ENCODE measurements at places on chromosomes 3 and 15. TPM values are rescaled to one million over a fixed set of nuclear protein-coding genes. Genes with fewer than 3 reads are reported as not detected.

DNA sequence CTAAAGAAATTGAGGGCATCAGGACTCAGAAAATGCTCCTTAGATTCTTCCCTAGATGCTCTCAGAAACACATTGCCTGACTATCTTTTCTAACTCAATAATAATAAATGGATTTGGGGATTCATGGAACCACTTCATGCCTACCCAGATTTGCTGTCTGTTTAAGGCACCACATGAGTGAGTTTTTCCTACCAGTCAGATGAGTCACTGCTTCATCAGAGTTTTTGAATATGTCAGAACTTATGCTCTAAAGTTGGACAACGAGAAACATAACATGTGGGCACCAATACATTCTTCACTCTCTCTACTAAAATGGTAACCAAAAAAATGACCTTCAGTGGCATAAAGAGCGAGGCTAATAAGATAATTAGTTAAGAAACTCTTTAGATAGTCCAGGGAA is 1135.1 kb downstream of the TUSC7 start:
- DNase-seq, result no peak

The GHRL gene
- polyA plus RNA-seq, result 3.1 TPM

GRCh38 chr3:44412365-44412764 is 65.1 kb downstream of the ZNF445 start:
- no peak for DNase-seq

GRCh38 chr3:190534386-190534785 is 20.5 kb downstream of the IL1RAP start:
- no peak for DNase-seq

DNA sequence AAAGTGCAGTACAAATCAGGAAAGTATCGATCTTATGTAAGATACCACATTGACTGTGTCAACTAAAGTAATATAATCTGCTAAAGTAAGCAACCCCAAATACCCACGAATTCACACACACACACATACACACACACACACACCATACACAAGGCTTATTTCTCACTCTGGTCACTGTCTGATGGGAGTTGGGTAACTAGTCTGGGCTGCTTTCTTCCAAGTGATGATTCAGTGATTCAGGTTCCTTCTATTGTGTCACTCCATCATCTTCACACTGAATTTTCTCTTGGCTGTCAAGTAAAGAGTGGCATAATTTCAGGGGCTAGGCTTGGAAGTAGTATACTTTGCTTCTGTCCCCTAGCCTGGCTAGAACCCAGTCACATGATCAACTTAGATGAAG is 104.8 kb upstream of the CCDC54 start:
- no peak for DNase-seq

DNA sequence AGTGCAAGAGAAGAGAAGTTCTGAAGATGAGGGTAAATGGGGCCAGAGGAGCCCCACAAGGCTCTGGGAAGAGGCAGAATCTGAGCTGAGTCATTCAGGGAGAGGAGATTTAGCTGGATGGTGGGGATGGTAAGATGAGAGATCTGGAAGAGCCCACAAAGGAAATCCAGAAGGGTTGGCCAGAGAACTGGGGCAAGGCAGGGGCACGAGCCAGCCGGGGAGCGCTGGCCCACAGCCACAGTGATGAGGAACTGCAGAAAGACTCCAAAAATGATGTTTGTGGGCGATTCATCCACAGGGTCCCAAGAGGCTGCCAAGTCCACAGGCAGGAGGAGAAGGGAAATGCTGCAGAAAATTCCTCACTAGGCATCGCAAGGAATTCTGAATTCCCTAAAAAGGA is 75.9 kb upstream of the ATP2B2 start:
- no peak for DNase-seq

- DNase-seq, result no peak
These were observed 985 bp downstream of the LCMT2 start for GRCh38 chr15:43329217-43329959.

The PPP4R2 gene
- polyA plus RNA-seq, result 75.4 TPM

DNA sequence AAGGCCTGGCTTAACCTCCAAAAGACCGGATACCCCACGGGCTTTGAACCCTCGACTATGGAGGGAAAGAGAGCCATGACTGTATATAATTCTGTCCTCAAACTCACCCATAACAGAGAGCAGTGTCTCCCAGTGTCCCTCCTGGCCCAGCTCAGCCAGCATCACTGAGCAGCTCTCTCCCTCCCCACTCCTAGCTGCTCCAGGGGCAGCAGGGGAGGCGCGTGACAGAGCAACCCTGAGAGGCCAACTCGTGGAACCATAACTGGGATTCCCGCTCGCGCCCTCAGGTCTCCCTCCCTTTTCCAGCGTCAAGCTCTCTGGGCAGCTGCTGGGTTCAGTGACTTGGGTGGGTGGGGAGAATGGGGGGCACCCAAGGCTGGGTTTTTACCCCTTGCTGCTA is 561 bp upstream of the CPLX3 start:
- DNase-seq, result no peak

The GOLGA8Q gene
- 1.5 TPM for polyA plus RNA-seq

DNA sequence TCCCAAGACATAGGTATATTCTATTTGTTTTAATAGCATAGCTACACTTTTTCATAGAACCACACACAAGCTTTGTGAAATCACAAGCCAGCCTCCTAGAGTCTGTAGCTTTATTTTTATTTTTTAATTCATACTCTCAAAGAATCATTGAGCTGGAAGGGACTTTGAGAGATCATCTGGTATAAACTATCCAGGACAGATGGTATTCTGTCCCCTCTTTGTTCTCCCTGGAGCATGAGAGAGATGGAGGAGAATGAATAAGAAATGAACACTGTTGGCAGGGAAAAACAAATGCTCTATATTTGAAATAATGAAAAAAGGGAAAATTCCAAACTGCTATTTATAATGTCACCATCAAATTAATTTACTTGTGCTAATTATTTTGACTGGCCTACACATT is 338.7 kb upstream of the IL12A start:
- DNase-seq, result no peak

The CFAP161 gene
- 0.53 TPM for polyA plus RNA-seq

The SCN11A gene
- 0.90 TPM for polyA plus RNA-seq

GRCh38 chr15:31079519-31079918 is 22.0 kb downstream of the TRPM1 start:
- DNase-seq, result no peak

DNA sequence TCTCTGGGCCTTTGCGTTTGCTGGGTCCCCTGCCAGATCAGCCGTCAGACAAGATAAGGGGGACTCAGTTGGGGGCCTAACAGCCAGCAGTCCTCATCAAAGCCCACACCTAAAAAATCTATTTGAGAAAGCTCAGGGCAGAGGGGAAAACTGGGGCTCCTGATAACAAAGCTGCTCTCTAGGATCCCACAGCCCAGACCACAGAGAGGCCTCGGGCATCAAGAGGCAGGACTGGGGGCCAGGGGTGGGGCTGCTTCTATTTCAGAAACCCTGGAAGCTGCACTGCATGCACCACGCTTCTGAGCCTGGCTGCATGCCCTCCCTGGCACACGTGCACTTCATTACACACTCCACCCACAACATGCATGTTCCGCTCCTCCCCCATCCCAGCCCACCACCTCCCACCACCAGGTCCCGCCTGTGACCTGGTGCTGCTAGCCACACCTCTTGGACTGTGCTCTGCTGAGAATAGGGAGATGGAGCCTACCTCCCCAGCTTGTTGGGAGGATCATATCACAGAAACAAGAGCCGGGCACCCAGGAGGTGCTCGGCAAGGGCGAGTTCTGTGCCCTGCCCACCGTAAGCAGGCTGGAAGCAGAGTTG is 26.6 kb downstream of the FBLN2 start:
- no peak for DNase-seq

The EIF4A2 gene
- 807 TPM for polyA plus RNA-seq

GRCh38 chr15:62506217-62506805 is 341.2 kb upstream of the C2CD4B start:
- no peak for DNase-seq

DNA sequence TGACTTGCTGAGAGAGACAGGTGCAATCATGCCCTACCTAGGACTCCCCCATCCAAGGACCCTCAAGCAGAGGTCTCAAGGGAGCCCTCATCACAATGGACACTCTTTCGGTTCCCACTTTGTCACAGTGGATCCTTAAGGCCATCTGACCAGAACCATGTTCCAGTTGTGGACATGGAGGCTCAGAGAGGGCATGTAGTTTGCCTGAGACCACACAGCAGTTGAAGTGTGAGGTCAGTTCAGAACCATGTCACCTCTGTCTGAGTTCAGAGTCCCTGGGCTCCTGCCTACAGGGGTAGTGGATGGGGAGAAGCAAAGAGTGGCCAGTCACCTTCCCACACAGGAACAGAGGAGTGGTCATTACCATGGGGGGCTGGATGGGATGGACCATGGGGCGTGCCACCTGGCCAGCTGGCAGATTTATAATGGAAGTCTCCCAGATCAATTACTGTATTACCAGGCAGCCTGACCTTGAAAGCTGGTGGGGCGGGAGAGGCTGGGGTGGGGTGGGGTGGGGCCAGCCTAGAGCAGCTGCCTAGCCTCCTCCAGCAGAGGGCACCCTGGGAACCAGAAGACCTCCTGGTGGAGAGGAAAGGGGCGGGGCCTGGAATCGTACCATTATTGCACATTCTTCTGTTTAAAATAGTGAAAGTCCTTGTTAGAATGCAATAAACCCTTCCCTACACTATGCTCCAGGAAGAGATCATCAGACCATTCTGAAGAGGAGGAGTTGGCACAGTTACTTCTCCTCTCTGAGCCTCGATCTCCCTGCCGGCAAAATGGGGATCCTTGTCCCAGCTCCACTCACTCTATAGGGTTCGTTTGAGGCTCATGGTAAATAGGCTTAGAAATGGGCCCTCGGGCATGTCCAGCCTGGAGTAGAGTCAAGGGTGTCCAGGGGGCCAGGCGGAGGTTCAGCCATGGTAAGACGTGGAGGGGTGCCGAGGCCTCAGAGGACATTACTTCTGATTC is 26.9 kb upstream of the LINGO1 start:
- no peak for DNase-seq

DNA sequence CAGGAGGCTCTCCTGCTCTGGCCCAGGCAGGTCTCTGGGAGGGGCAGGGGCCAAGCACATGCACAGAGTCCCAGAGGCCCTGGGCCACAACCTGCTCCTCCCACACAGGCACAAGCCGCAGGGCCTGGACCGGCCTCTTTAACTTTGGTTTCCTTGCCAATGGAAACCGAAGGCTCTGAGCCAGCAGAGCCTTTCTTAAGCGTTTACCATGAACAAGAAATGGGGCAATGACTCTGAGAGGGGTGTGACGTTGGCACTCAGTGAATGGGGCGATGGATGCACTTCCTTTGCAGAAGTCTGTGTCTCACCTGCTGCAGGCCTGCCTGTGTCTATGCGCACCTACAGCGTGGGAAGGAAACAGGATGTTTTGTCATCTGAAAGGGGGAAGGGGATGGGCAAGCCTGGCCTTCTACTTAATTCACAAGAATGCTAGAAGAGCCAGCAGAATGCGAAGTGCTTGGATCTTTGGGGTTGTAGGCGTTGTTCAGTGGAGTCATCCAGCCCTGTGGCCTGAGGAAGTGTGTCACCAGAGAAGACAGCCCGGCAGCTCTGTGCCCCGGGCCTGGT is 41.8 kb downstream of the IFT122 start:
- DNase-seq, result no peak

The POLR2M gene
- polyA plus RNA-seq, result 115 TPM

The NRROS gene
- polyA plus RNA-seq, result 3.7 TPM

DNA sequence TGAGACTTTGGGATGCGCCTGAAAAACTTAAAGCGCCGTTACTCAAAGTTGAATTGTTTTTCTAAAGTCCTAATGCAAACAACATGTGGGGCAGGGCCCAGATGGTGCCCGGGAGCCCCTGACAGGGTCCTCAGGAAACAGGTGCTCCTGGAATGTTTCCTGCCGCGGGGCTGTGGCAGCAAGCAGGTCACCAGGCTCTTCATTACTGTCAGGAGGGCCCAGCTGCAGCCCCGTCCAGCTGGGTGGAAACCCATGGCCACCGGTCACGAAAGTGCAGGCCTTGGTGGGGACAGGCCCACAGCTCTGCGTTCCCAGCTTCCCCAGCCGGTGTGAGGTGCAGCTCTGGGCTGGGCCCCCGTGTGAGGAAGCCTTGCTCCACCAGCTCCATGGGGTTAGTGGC is 63.9 kb upstream of the GATA2 start:
- no peak for DNase-seq

The RHOV gene
- polyA plus RNA-seq, result 2.6 TPM

DNA sequence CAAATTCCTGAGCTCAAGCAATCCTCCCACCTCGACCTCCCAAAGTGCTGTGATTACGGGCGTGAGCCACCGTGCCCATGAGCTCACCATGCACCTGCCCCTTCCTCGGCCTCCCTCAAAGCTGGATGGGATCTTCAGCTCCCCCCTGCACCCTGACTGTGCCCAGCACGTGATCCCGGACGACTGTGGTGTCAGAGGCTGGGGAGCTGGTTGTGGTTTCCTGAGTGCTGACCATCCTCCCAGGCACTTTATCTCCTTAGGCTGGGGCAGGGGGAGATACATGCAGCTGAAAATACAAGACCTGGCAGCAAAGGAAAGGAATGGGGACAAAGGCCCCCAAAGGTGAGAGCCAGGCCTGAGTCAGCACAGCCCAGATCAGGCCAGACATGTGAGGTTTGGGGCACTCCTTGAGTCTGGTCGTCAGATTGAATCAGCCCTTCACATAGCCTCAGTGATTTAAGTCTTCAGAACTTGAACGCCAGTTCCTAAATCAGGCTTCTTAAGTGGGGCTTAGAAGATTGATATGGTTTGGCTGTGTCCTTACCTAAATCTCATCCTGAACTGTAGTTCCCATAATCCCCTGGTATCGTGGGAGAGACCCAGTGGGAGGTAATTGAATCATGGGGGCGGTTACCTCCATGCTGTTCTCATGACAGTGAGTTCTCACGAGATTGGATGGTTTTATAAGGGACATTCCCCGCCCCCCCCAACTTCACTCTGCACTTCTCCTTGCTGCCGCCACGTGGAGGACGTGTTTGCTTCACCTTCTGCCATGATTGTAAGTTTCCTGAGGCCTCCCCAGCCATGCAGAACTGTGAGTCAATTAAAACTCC is 35.8 kb downstream of the PRKCD start:
- DNase-seq, result no peak

- peak; percentile 41 for DNase-seq
These were observed 50.0 kb upstream of the TBC1D23 start for GRCh38 chr3:100210772-100211135.

DNA sequence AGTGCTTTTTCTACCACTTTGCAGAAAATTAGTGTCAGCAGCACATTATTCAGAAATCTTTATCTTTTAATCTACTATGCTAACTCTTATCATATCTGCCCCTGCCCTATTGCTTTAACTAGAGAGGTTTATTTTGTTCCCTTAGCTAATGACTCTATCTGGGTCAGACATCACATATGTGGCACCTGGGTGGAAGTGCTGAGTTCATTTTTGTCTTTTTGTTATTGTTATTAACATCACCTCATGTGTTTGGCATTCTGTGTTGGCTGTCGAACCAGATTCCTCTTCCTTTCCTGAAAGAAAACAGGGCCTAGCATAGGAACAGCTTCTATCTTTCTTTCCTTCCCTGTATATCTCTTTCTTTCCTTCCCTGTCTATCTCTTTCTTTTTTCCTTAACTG is 100.7 kb downstream of the RBMS3 start:
- no peak for DNase-seq

The SI gene
- not detected for polyA plus RNA-seq

- DNase-seq, result no peak
These were observed 35.7 kb downstream of the TRPM1 start for GRCh38 chr15:31065824-31066223.

The LRRC49 gene
- 20.6 TPM for polyA plus RNA-seq

GRCh38 chr15:32887090-32887489 is 169.3 kb downstream of the GREM1 start:
- DNase-seq, result no peak

GRCh38 chr3:40124918-40125317 is 184.6 kb upstream of the EIF1B start:
- no peak for DNase-seq

The PLSCR2 gene
- 1.5 TPM for polyA plus RNA-seq

GRCh38 chr3:161069511-161070251 is 35.5 kb downstream of the B3GALNT1 start:
- DNase-seq, result no peak

The CNTN4 gene
- 31.7 TPM for polyA plus RNA-seq
